Left renal pelvis (tissue), 4 donors: ENCODE measurements at places on chromosomes 16 and 17. TPM values are rescaled to one million over a fixed set of nuclear protein-coding genes. Genes with fewer than 3 reads are reported as not detected.

DNA sequence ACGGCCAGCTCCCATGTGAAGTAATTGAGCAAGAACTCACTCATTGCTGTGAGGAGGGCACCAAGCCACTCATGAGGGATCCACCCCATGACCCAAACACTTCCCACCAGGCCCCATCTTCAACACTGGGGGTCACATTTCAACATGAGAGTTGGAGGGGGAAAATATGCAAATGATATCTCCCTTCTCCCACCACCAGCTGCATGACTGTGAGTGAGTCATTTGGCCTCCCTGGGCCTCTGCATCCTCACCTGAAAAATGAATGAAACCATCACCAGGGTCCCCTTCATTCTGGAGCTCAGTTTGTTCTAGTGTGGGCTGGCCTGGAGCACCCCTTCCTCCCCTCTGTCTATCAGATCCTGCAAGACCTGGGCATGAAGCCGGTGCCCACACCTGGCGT is 6.8 kb upstream of the MED9 start:
- DNase-seq: no peak

DNA sequence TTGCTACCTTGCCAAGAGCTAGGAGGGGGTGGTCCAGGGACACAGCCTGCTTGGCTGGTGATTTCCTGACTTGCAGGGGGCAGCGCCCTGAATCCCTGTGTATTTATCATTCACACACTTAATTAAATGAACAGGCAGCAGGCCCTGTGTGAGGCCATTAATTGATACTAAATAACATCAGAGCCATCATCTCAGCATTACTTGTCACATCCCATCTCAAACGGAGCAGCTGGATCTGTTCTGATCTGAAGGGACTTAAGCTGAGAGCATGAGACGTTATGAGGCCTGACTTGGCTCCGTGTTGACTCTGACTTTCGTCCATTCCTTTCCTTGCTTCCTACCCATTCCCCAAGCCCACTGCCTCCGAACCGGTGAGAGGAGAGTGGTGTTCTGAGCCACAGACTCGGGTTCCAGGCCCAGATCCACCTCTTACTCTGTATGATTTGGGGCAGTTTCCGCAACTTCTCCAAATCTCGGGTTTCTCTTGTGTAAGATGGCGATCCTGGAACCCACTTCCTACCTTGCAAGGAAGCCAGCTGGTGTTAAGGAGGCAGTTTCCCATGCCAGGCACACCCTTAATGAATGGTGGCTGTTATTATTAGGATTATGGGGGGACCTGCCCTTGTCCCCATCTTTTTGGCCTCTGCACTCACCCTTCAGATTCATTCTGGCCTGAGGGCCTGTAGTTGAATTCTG is 33.8 kb downstream of the CACNA1G start:
- no peak for DNase-seq

- DNase-seq: no peak
Observed at GRCh38 chr17:30334421-30334820, 564 bp upstream of the TMIGD1 start.

- DNase-seq: no peak
Observed at GRCh38 chr17:2796164-2797125, at the start of gene RAP1GAP2. Gene RAP1GAP2, plus strand, starts transcription at chr17:2796438. Its CDS starts 90 bp downstream, at chr17:2796528.

DNA sequence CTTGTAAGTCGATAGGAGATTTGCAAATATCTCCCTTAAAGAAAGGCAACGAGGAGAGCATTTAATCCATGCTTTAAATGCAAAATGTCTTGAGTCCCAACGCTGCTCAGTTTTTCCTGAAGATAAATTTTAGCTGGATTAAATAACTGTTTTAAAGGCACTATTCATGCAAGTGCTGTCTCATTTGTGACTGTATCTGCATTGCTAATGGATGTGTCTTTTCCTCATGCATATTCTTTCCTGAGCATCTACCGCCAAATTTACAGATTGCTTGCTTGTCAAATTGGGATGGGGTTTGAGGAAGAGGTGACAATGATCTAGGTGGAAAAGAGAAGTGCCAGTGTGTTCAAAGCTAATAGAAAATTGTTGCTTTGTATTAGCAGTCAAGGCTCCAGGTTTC is 106.9 kb downstream of the RBFOX1 start:
- no peak for DNase-seq

DNA sequence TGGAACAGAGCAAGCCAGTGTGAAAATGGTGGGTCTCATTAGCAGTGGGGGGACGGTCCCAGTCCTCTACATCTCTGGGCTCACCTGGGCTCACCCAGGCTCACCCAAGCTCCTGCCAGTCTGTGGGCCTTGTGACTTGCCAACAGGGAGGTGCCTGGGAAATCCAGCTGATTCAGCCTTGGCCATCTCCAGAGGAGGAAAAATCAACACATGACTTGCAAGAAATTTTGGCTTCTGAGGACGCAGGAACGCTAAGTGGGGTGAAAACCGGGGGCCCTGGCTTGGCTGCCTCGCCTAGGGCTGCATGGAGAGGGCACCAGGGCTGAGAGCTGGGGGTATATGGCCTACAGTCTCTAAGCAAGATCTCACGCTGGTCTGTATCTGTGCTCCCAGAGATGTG is 47.7 kb downstream of the VAC14 start:
- DNase-seq: no peak

- DNase-seq: no peak
Observed at GRCh38 chr17:1793447-1793806, 31.6 kb downstream of the SERPINF1 start.

GRCh38 chr17:42989141-42989540 is 8.8 kb downstream of the RUNDC1 start:
- no peak for DNase-seq

GRCh38 chr16:79381603-79382042 is 218.9 kb downstream of the MAF start:
- no peak for DNase-seq

- no peak for DNase-seq
Observed at GRCh38 chr17:76142039-76142584, 1.1 kb upstream of the FOXJ1 start.

- peak; percentile 24 for DNase-seq
Observed at GRCh38 chr16:48498769-48499631, 111.0 kb downstream of the N4BP1 start.

- no peak for DNase-seq
Observed at GRCh38 chr17:10234033-10234432, 35.6 kb upstream of the GAS7 start.

DNA sequence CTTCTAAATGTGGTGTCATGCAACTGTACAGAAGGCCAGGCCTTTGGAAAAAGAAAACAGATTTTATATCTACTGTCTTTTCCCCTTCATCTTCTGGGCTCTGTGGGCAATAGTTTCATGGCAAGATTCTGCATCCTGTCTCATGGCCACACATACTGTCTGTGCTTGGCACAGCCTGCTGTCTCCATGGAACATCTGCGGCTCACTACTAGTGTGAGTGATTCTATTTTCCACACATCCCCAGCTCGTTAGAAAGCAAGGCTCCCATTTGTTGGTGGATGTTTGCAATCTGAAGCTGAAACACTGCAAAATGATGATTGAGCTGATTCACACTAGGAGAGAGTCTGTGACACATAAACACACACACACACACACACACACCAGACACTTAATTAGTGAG is 32.4 kb downstream of the CACNG3 start:
- no peak for DNase-seq

- no peak for DNase-seq
Observed at GRCh38 chr16:29775742-29776408, 2.2 kb upstream of the ZG16 start.

- no peak for DNase-seq
Observed at GRCh38 chr16:23497543-23497868, 12.8 kb downstream of the GGA2 start.

- no peak for DNase-seq
Observed at GRCh38 chr17:50952013-50952412, 85.9 kb upstream of the TOB1 start.

DNA sequence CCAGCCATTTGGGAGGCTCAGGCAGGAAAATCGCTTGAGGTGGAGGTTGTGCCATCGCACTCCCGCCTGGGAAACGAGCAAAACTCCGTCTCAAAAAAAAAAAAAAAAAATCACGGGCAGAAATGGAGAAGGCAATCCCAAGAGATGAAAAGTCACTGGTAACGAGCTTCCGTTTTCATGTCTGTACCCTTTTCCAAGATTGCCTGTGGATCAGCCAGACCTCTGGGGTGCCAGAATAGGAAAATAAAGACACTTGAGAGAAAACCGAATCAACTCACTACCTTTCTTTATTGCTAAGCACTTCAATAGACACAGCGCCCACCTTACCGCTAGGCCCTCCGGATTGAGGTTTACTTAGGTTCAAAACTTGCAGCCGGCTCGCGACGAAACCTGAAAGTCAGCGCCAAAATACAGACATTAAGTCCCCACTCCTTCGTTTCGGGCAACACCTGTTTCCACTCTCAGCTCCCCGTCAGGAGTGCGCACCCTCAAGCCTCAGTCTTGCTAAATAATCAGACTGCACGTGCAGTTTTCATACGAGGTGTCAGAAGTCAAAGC is 970 bp upstream of the TRAF7 start:
- DNase-seq: no peak

GRCh38 chr16:27378871-27379481 is 23.0 kb upstream of the IL21R start:
- DNase-seq: no peak

DNA sequence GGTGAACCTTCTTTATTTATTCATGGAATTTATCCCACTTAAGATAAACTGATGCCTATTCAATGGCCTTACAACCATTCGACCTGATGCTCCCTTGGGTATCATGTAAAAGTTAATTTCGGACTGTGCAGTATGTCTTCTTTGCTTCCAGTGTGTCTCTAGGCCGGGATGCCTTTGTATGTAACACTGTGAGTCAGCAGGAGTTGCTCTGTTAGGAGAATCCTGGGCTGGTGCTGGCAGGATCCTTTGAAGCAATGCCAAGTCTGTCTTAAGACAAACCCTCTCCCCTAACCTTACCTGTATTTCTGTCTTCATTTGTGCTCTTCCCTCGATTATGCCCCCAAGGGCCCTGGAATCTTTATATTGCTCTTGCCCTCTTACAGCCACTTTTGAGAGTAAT is 37.9 kb upstream of the ABCA8 start:
- no peak for DNase-seq

DNA sequence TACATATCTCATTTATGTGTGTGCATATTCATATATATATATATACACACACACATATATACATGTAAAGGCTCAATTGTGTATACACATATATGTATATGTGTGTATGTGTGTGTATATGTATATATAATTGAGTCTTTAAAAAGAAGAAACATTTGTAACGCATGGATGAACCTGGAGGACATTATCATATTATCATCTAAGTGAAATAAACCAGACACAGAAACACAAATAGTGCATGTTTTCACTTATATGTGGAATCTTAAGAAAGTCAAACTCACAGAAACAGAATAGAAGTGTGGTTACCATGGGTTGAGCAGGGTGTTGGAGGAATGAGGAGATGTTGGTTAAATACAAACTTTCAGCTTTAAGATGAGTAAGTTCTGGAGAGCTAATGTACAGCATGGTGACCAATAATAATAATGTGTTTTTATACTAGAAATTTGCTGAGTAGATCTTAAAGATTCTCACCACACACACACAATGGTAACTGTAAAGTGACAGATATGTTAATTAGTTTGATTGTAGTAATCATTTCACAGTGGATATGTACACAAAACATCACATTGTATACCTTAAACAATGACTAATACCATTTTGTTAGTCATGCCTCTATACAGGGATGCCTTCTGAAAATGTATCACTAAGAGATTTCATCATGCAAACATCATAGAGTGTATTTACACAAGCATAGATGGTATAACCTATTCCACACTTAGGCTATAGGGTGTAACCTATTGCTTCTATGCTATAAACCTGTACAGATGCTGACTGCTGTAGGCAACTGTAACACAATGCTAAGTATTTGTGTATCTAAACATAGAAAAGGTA is 132.6 kb upstream of the CACNG5 start:
- DNase-seq: no peak

- no peak for DNase-seq
Observed at GRCh38 chr16:51442141-51442870, 291.2 kb upstream of the SALL1 start.

DNA sequence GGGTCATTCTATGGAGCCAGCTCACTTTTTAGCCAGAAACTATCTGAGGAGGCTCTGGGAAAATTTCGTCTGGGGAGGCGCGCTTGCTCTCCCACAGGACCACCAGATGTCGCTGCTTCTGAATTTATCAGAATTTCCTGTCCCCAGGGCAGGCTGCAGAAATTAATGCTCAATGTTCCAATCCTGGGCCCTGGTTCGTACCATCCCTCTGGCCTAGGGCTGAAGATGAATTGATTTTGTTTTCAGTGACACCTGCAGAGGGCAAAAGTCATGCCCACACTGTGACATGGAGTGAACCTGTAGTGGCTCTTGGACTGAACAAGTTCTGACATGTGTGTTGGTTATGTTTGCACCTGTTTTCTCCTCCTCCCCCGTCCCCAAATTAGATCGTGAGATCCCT is 482.6 kb downstream of the NPIPA7 start:
- peak; percentile 27 for DNase-seq

DNA sequence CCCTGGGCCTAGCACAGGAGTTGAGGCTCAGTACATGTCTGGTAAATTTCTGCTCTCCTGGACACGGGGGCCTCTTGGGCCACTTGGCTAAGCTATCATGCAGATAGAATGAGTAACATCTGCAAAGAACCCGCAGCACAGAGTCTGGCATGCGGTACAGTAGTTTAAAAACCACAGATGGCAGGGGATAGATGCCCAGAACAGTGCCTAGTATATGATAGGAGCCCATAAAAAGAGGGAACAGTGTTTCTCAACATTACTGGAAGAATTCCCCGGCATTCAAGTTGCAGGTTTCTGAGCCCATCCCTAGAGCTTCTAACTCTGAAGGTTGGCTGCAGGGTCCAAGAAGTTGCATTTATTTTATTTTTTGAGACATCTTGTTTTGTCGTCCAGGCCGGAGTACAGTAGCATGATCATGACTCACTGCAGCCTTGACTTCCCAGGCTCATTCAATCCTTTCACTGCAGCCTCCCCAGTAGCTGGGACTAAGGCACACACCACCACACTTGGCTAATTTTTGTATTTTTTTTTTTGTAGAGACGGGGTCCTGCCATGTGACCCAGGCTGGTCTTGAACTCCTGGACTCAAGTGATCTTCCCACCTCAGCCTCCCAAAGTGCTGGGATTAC is 5.8 kb downstream of the CDIPT start:
- DNase-seq: no peak

- DNase-seq: no peak
Observed at GRCh38 chr17:42317266-42317845, 29.1 kb downstream of the STAT5A start.

DNA sequence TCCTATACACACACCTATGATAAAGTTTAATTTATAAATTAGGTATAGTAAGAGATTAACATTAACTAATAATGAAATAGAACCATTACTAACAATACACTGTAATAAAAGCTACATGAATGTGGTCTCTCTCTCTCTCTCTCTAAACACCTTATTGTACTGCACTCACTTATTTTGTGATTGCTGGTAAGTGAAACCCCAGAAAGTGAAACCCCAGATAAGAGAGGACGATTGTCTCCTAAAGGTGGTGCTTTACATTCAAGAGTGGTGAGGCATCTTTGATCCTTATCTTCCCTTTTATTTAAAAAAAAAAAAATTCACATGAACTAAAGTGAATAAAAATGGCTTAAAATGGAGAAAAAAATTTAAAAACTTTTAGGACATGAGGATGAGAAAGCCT is 80.1 kb upstream of the TRAP1 start:
- DNase-seq: no peak

MINK1 gene
- polyA plus RNA-seq: 49.3 TPM

TEKT3 gene
- 1.2 TPM for polyA plus RNA-seq

PRSS33 gene
- polyA plus RNA-seq: not detected

CDH11 gene
- 153 TPM for polyA plus RNA-seq

PPP1R27 gene
- polyA plus RNA-seq: 0.58 TPM

NTN3 gene
- polyA plus RNA-seq: 5.0 TPM

CCL7 gene
- polyA plus RNA-seq: not detected
